ENCODE measurements at places on chromosomes 12 and 14.

DNA sequence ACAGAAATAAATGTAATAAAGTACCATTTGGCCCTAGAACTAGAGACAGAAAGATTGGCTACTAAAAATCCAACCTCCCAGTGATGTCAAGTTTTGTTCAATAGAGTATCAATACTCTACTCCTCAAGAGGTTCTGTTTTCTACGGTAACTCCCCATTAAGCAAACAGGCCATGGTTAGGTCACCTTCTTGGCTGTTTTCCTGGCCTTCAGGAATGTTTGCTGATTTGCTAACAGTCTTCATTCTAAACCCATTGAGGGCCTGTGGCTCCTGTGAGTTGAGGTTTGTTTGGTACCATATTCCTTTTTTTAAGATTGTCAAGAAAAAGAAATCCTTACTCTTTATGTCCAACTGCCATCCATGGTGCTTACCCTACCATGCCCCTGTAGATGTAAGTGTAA is 1022.0 kb upstream of the TMEM132C start:
- DNase-seq, result no peak

DNA sequence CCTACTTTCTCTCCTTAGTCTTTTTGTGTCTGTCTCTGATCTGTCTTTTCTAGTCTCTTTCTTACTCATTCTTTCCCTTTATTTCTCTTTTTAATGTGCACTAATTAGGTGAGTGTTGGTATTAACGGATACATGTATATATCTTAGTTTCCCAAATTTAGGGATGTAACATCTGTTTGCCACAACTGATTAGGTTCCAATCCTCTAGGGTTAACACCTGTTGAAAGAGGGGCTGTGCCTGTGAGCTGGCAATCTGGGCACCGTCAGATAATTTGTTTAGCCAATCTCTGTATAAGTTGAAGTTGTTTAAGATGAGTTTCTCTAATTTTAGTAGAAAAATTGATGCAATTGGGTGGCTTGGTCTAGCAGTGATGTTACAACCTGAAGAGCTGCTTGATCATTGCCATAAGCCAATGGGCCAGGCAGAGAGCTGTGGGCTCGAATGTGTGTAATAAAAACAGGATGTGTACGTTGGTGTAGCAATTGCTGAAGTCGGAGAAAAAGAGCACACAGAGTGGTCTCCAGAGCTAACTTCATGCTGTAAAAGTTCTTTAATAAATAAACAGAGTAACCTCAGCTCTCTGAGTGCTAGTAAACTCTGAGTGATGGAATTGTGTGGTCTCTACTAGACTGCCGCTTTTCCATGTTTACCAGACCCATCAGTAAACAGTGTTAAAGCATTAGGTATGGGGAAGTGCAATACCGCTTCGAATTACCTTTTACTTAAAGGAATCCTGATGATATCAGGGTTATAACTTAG is 18.3 kb upstream of the LYZ start:
- no peak for DNase-seq

- no peak for DNase-seq
Measured at GRCh38 chr14:54803396-54803795, 99.2 kb downstream of the GCH1 start.

DNA sequence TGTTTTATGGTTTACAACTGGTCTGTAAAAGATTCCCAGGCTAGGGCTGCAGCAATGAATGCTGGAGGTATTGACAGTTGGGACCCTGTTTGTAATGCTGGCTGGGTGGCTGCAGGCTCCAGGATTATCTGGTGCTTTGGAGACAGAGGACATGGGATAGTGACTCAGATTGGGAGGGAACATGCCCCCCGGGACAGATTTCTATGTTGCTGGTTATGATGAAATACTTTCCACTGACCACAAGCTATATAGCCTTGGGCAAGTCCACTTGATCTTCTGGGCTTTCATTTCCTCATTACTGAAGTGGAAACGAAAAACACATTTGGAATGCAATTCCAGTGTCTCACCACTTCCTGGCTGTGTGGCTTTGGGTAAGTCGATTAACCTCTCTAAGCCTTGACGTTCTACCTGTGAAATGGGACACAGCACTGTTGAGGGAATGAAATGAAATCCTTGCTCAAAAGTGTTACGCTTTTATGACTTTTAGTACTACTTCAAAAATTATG is 6.3 kb upstream of the TPCN1 start:
- no peak for DNase-seq

DNA sequence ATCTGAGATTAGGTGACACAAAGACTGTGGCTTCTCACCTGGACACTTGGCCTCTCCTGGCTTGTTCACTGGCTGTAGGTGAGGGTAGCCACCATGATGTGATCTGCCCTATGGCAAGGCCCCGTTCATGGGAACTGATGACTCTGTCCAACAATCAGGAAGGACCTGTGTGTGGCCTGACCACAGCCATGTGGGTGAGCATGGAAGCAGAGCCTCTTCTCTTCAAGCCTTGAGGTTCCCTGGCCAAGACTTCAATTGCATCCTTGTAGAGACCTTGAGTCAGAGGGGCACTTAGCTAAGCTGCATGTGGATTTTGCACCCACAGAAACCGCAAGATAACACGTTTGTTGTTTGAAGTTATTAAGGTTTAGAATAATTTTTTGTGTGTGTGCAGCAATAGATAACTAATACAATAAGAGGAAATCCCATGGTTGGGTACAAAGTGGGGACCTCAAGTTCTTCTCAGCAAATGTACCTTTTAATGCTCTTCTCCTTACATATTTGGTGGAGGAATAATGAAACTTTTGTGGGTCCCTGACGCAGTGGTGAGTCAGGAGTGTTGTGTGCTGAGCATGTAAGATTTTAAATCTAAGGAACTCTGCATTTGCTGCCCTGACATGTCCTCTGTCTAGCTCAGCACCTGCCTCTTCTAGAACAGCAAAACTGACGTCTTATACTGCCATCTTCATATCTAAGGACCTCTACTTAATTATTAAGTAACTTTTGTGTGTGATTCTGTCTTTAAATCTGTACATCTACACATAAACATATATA is 27.5 kb upstream of the PLEKHG7 start:
- no peak for DNase-seq

- DNase-seq, result no peak
Measured at GRCh38 chr14:94052662-94053061, 26.5 kb downstream of the OTUB2 start.

DNA sequence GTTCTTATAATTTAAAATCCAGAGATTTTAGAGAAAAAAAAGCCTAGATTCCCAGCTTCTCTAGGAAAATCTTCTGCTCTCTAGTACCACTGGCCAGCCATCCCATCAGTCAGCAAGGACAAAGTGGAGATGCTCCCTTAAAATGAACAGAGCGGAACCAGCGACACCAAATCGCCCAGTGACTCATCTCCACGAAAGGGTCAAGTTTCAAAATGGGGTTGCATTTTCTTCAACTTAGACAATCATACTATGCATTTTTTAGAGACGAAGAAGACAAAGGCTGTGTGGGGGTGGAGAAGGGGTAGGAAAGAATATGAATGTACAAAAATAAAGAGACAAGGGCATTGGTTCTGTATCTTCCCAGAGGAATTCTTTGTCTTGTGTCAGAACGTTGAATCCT is 212.0 kb downstream of the SLC15A4 start:
- no peak for DNase-seq

DNA sequence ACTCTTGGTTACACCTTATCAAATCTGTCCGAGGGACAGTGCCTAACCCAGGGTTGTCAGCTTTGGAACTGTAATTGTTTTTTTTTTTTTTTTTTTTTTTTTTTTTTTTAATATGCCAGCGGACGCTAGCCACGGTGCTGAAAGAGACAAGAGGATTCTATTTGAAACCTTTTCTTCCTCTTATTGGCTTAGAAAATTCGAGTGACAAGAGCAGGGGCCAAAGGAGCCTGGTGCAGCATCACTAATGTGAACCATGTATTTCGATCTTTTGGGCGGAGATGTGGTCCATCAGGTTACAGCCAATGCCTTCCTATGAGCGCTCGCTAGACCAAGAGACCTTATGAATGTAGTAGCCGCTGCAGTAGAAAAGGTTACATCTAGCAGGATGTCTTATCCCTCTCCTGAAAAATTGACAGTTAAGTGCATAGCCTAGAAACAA is 922 bp downstream of the PTPRR start:
- DNase-seq, result peak; percentile 22

- DNase-seq, result no peak
Measured at GRCh38 chr12:46403719-46404070, 31.1 kb upstream of the SLC38A2 start.

DNA sequence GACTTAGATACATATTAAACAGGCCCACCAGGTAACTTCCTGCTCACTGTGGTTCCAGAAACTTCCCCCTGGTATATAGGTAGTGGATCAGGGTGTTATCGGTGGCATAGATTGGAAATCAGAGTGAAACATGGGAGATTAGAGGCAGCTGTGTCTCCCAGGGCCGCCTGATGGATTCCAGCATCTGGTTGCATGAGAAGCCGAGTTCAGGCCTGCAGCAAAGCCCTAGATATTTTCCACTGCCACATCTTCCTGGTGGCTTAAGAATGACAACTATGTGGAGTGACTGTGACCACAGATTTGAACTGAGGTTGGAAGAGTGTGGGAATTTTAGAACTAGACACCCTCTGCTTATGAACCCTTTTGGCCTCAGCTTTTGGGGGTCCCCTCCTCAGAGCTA is 184.8 kb upstream of the NTF3 start:
- no peak for DNase-seq

DNA sequence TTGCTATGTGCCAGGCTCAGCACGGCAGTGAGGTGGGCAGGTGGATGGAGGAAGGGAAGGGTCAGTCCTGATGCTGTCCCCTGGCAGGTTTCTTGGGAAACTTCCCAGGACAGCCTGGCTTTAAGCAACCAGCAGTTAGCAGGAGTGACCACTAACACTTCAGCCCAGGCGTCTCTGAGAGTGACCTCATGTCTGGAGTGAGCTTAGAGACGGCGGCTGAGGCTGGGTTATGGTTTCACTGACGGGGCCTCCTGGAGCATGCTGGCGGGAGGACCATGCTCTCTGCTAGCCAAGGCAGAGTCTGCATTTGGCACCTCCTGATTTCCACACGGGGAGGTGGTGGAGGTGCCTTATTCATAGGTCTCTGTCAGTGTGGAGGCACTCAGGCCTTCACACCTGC is 2.5 kb downstream of the HHIPL1 start:
- DNase-seq, result no peak

Measured in WTC11 (cell line).